Activated CD4-positive, alpha-beta T cell treated with anti-CD3 and anti-CD28 coated beads, Interleukin-2, amount 50 U/mL, for 1 hour (primary cell): ENCODE measurements at places on chromosomes 4 and X.

- DNase-seq = no peak
Measured at GRCh38 chr4:28555866-28556265, 1695.2 kb downstream of the STIM2 start.

DNA sequence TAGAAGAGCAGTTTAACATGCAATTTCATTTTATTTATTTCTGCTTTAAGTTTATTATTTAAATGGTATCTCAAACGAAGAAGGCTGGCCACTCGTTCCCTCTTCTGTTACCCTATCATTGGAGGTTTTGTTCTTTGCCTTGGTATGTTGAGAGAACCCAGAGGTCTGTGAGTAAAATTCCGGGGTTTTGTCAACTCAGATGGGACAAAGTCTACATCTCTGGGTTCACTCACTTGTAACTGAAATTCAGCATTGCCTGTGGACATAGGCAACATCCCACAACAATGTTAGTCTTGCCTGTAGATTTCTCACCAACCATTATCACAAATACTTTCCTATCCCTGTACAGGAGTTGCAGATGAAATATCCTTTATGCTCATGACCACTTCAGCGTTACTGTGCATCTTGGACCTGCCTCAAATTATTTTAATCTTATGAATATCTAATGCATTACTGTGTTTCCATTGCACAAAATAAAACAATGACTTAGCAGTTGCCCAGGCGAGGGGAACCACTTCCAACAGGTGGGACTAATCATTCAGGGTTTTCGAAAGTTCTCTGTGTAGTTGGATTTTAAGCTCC, 33.5 kb upstream of the CD99 start:
- no peak for DNase-seq

DNA sequence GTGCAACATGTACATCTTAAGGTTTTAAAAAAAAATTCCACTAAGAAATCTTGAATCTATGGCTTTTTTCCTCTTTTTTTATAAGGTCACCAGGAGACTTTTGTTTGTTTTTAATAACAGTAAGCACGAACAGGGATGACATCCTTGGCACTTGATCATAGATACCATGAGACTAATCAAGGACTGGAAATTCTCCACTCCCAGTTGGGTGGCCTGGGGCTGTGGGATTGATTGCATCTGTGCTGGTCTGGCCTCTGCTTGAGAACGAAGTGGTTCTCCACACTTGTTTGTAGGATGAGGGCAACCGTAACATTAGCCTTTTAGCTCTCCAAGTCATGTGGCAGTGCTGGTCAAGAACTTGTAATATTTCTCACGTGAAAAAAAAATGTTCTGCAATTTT, 35.4 kb downstream of the SNX25 start:
- no peak for DNase-seq

DNA sequence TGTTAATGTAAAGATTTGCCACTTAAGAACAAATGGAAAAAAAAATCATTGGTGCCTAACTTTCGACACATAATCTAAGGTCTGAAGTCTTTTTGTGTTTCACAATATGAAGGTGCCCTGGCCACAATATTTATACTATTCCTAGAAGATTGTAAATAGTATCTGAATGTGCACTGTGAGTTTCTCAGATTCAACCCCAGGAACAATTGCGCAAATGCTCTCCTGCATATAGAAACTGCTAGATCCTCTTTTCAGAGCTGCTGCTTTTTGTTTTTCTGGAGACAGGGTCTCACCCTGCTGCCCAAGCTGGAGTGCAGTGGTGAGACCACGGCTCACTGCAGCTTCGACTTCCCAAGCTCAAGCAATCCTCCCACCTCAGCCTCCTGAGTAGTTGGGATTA, 480.1 kb upstream of the FTHL17 start:
- no peak for DNase-seq

GRCh38 chr4:161303551-161303950, 860.2 kb downstream of the FSTL5 start:
- no peak for DNase-seq

GRCh38 chrX:137565921-137566745, at the start of gene ZIC3:
ZIC3 (plus strand) TSS chrX:137566127; CDS start chrX:137566692, 565 bp downstream.
- DNase-seq = no peak

- DNase-seq = no peak
Measured at GRCh38 chrX:108735679-108736508, 469 bp downstream of the IRS4 start.

DNA sequence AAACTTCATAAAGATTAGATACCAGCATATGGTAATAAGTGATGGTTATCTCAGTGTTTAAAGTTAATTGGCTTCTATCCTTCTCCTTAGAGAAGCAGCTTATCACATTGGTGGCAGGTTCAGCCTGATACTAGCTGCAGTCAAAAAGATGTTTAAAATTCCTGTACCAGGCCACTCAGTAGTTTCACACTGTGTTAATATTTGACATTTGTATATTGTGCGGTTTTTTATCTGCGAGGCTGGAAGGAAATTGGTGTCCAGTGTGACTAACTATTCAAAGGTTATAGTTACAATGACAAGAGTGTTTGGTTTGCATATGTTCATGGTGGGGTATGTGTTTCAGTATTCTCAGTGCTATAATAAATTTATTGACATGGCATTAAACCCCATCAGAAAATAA, 27.5 kb upstream of the TBC1D8B start:
- no peak for DNase-seq

GRCh38 chr4:85084371-85085094, 118.0 kb upstream of the WDFY3 start:
- no peak for DNase-seq

DNA sequence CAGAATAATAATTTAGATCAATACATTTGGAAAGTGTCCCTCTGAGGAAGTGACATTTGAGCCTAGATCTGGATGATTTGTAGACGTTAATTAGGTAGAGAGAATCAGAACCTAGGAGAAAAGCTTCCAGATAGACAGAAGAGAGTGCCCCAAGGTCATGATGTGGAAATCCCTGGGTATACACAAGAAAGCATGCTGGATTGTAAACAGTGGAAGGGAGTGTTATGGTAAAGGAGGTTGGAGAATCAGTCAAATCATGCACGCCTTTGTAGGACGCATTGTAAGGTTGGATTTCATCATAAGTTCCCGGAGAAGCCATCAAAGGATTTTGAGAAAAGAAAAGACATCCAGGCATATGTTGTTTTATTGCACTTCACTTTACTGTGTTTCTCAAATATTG, 156.3 kb downstream of the PARM1 start:
- DNase-seq = no peak

- DNase-seq = no peak
Measured at GRCh38 chr4:42296196-42296595, 101.1 kb upstream of the SHISA3 start.

DNA sequence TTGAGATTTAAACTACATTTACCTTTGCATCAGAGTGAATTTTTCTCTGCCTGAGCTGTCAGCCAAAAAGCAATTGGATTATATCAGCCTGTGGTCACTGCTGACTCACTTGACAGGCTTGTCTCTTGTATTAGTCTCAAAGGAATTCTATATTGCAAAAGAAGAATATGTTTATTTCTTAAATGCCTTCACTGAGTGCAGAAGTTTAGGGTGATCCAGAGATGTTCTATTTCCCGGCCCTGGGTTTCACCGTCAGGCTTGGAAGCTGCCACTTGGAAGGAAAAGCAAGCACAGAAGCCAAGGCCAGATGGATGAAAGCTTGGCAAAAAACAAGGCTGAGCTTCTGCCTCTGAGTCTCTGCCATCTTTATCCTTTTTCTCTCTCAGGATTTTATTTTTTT, 80.9 kb downstream of the FAM114A1 start:
- no peak for DNase-seq

- peak; percentile 27 for DNase-seq
Measured at GRCh38 chrX:154373340-154374306, 811 bp downstream of the FLNA start.

DNA sequence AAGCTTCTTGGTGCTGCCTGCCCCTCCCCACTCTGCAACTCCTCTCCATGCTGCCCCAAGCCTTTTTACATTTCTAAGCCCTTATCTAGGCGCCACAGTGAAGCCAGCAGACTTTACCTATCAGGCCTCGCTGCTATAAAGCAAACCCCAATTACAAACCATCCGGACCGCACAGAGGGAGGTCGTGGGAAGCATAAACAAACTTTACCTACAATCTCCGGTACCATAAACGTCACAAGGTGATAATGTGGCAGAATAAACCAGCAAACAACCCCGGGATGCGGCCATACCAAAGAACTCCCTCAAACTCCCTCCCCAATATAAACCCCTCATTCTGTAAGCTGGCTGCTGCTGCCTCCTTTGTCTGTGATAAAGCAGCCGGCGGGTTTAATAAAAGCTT, 54.0 kb upstream of the ZCCHC13 start:
- no peak for DNase-seq

GRCh38 chrX:55159551-55159950, 60.6 kb upstream of the PAGE5 start:
- DNase-seq = no peak

GRCh38 chr4:38665551-38666411, 1.8 kb downstream of the KLF3 start:
- DNase-seq = no peak

DNA sequence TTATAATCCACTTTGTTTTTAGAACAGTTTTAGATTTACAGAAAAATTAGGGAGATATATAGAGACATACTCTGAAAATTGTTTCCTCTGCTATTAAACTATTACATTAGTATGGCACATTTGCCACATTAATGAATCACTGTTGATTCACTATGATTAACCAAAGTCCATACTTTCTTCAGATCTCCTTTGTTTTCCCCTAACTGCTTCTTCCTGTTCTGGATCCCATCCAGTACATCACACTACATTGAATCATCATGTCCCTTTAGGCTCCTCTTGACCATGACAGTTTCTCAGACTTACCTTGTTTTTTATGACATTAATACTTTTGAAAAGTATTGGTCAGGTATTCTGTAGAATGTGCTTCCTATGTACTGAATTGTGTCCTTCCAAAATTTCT, 109.2 kb upstream of the EDNRA start:
- DNase-seq = no peak
